Activated T-cell treated with anti-CD3 and anti-CD28 coated beads, Interleukin-2, amount 50 U/mL, for 24 hours (primary cell): ENCODE measurements at places on chromosomes 5 and 9.

DNA sequence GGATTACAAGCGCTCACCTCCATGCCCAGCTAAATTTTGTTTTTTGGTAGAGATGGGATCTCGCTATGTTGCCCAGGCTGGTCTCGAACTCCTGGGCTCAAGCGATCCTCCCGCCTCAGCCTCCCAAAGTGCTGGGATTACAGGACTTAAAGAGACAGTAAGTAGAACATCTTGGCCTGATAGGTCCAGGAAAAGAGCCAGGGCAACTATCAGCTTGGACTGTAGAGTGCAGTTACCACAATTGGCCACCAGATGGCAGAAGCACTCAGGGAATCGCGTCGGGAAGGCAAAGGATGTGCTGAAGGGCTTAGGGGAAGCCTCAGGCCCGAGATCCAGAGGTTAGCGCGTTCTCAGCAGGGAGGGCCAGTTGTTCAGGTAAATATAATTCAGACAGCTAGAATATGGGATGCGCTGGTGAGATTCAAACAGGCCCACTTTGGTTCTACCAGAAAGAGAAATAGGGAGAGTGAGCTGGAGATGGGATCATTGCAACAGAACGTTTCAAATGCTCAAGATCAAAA is 21.5 kb downstream of the C9orf57 start:
- H3K27ac ChIP-seq = no peak overlapping the region
- DNase-seq = peak; percentile 78
- H3K4me3 ChIP-seq = no peak overlapping the region
- H3K4me1 ChIP-seq = peaks cover 4% of the 10 kb centered on the region

GRCh38 chr9:29697011-29697410 is 2123.7 kb upstream of the C9orf72 start:
- no peak for DNase-seq
- no peaks in the 10 kb centered on the region for H3K36me3 ChIP-seq
- H3K4me1 ChIP-seq = no peaks in the 10 kb centered on the region
- H3K27me3 ChIP-seq = no peaks in the 10 kb centered on the region
- no peak overlapping the region for H3K27ac ChIP-seq
- H3K4me3 ChIP-seq = no peak overlapping the region

- no peak for DNase-seq
- no peaks in the 10 kb centered on the region for H3K36me3 ChIP-seq
- no peak overlapping the region for H3K4me3 ChIP-seq
- H3K27me3 ChIP-seq = peaks cover 22% of the 10 kb centered on the region
These were observed 24.2 kb upstream of the ELAVL2 start for GRCh38 chr9:23850242-23850689.

GRCh38 chr5:117414926-117415325 is 840.3 kb upstream of the SEMA6A start:
- no peak for DNase-seq
- H3K4me3 ChIP-seq = no peak overlapping the region
- H3K4me1 ChIP-seq = no peaks in the 10 kb centered on the region
- H3K36me3 ChIP-seq = no peaks in the 10 kb centered on the region

DNA sequence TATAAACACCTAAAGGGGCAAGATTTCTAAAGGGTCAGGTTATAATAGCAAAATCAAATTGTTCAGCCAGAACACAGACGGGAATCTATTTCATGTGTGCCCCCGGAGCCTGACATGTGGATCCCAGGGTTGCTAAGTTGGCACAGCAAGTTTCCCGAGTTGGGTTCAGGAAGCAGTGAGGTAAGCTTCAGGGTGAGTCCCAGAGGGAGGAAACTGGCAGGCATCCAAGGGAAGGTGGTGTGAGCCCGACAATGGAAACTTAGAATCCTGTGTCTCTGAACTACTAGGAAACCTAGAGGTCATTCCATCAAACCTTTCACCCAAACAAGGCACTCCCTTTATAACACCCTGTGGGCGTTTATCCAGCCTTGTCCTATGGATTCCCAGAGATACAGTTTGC is 98.4 kb downstream of the ADRB2 start:
- H3K27me3 ChIP-seq = peaks cover 38% of the 10 kb centered on the region
- peaks cover 10% of the 10 kb centered on the region for H3K4me1 ChIP-seq
- no peaks in the 10 kb centered on the region for H3K36me3 ChIP-seq
- H3K27ac ChIP-seq = no peak overlapping the region
- H3K4me3 ChIP-seq = no peak overlapping the region

GRCh38 chr5:65121880-65122436 is 353.2 kb downstream of the CWC27 start:
- no peak overlapping the region for H3K27ac ChIP-seq
- no peak for DNase-seq
- no peak overlapping the region for H3K4me3 ChIP-seq
- no peaks in the 10 kb centered on the region for H3K36me3 ChIP-seq
- H3K4me1 ChIP-seq = peaks cover 6% of the 10 kb centered on the region

- H3K27me3 ChIP-seq = no peaks in the 10 kb centered on the region
- H3K36me3 ChIP-seq = peaks cover 82% of the 10 kb centered on the region
- no peak overlapping the region for H3K4me3 ChIP-seq
- peak overlapping the region; percentile 79 for H3K27ac ChIP-seq
- peaks cover 58% of the 10 kb centered on the region for H3K4me1 ChIP-seq
These were observed 8.3 kb upstream of the DPM2 start for GRCh38 chr9:127945942-127946341.

DNA sequence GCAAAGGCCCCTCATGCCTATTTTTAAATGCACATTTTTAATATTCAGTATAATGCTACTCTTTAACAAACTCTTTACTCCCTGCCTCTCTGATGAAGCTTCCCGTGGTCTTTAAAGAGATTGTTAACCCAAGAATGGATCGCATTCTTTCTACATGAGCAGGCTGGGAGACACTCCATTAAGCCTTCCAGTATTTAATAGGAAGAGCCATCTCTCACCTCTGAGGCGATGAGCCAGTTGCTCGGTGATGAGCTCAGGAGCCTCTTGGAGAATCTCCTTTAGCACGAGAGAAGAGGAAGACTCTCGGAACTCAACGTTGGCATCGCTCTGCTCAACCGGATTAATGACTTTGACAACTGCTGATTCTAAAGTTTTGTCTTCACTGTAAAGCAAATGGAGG is 59.6 kb downstream of the PRUNE2 start:
- H3K36me3 ChIP-seq = no peaks in the 10 kb centered on the region
- no peak for DNase-seq
- no peak overlapping the region for H3K4me3 ChIP-seq
- no peak overlapping the region for H3K27ac ChIP-seq

- H3K36me3 ChIP-seq = no peaks in the 10 kb centered on the region
- no peak overlapping the region for H3K4me3 ChIP-seq
- no peaks in the 10 kb centered on the region for H3K27me3 ChIP-seq
- H3K27ac ChIP-seq = no peak overlapping the region
These were observed 930.3 kb upstream of the C9orf72 start for GRCh38 chr9:28503573-28503972.

DNA sequence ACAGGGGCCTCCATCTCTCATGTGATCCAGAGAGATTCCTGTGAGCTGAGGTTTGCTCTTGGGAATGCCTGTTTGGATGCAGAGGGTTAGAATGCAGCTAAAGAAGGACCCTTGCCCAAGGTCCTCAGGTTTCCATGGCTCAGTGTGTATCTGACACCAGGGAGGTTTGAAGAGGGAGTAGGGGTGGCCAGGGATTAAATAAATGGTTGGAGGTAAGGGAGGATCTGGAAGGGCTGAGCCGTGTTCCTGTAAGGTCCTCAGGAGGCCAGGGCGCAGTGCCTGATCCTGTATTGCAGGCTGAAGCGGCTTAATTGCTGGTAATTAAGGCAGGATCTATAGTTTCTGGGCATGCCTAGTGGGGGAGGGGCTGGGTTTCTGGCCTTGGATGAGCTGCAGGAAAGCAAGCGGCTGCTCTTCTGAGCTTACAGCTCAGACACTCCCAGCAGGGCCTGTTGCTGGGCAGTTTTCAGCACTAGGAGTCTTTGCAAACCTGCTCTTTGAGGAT is 41.5 kb upstream of the MAP1B start:
- peaks cover 21% of the 10 kb centered on the region for H3K27me3 ChIP-seq
- DNase-seq = no peak
- no peak overlapping the region for H3K4me3 ChIP-seq
- no peaks in the 10 kb centered on the region for H3K4me1 ChIP-seq
- H3K36me3 ChIP-seq = no peaks in the 10 kb centered on the region

DNA sequence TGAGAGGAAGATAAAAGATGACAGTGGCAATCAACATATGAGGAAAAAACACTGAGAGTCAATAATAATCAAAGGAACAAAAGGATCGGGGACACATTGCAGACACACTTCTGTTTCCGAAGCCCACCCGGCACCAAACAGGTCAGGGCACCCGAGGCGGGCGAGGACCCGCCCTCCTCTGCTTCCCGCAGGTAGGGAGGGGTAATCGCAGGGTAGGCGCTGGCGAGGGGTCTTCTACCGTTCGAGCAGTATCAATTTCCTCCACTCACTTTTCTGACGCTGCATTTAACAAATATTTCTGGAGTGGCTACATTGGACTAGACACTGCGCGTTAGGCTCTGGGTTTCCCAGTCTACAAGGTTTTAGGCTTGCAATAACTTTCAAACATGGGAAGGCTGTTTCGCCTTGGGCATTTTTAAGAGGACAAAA is 1.3 kb downstream of the TXN start:
- peak overlapping the region; percentile 94 for H3K4me3 ChIP-seq
- H3K36me3 ChIP-seq = peaks cover 62% of the 10 kb centered on the region
- H3K27me3 ChIP-seq = no peaks in the 10 kb centered on the region
- no peak for DNase-seq
- peaks cover 70% of the 10 kb centered on the region for H3K4me1 ChIP-seq

DNA sequence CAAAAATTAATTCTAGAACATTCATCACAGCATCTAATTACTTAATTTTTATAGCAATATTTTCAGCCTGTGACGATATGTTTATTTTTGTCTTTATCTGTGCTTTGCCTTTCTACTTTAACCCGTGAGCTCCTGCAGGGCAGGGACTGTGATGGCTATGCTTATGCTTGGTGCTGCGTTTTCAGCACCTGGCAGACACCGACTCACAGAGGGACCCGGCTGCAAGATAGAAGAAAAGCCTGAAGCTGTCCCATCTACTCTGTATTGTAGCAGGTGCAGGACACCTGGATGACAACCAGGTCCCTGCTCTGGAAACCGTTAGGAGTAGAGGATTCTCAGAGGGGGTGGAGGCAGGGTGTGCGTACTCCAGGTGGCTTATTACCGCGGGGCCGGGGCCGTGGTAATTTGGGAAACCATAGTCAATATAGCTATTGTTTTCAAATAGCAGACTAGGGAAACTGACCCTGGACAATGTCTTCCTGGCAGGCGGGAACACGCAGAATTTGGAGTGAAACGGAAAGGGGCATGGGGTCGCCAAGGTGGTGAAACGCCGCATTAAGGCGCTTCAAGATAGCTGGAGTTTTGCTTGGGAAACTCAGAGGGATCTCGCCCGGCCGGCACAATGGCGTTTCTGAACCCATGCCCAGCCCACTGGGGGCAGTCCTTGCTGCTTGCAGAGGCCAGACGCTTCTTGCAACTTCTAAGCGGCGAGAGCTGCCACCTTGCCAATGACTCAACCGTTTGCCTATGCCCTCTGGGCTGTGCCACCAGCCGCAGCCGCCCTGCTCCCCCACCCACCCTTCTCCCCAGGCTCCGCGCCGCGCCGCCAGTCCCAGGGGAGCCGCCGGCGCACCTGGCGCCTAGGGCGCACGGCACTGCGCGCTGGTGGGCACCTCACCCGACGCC is 140.1 kb upstream of the PALM2AKAP2 start:
- no peak overlapping the region for H3K27ac ChIP-seq
- H3K4me1 ChIP-seq = no peaks in the 10 kb centered on the region
- no peaks in the 10 kb centered on the region for H3K36me3 ChIP-seq
- peaks cover 59% of the 10 kb centered on the region for H3K27me3 ChIP-seq

DNA sequence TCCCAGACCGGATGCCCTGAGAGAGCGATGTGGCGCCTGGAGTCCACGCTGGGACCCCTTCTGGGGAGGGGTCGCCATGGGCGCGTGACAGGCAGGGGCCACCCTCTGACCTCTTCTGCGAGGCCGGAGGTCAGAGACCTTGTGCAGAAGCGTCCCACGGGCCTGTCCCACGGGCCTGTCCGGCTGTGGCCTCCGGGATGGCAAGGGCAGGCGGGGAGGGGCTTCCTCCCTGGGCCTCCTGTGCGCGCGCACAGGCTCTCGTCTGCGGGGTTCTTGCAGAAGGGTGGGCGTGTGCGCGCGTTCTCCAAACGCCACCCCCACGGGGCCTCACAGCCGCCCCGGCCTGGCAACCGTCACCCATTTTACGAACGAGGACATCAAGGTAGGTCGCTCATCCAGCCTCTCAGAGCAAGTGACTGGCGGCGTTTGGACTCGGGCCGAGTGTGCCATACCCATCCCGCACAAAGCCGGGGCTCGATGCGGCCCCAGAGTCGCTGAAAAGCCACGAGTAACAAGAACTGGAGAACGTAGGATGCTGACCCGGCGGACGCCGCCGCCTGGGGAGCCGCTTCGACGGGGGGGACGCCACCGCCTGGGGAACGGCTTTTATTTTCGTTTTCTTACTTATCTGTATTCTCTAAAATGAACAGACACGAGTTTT is 897 bp downstream of the AHRR start:
- peaks cover 15% of the 10 kb centered on the region for H3K4me1 ChIP-seq
- H3K27ac ChIP-seq = no peak overlapping the region
- peak; percentile 52 for DNase-seq
- H3K27me3 ChIP-seq = peaks cover 53% of the 10 kb centered on the region
